Glomerular endothelial cell (primary cell): ENCODE measurements at places on chromosomes 7 and 10. TPM values are rescaled to one million over a fixed set of nuclear protein-coding genes. Genes with fewer than 3 reads are reported as not detected.

GRCh38 chr7:145737617-145738016, 379.0 kb upstream of the CNTNAP2 start:
- no peak for DNase-seq

DNA sequence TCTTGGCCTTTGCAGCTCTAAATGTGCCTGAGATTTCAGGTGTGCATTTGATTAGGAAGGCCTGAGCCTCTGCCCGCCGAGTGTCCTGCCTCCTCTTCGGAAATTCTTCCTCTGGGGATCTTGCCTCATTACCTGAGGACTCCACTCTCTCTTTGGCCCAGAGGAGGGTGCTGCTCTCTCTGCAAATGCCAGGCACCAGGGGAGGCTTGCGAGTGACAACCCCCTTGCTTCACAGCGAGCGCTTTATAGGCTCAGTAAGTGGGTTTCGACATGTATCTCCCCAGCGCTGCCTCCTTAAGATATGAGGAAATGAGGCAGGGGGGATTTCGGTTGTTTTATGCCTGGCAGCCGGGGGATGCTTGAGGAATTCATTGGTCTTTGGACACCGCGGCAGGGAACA, 423.9 kb downstream of the GLRX3 start:
- DNase-seq: no peak

DNA sequence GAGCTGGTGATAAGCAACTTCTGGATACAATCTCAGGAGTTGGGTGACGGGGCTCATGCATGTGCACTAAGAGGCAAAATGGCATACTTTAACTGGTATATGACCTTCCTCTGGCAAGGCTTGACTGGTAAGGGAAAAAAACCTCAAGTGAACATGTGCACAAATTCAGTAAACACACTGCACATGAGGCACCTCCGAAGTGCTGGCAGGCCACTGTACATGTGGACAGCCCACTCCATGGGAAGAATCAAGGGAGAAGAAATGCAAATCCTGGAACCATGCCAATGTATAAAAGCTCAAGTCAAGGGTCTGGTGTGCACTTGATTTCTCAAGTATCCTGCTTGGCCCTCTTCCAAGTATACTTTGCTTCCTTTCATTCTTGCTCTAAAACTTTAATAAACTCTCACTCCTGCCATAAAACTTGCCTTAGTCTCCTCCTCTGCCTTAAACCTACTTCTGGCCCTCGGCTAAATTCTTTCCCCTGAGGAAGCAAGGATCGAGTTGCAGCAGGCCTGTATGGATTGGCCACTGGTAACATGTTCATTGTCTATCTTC, 167.2 kb downstream of the RAMP3 start:
- no peak for DNase-seq

- no peak for DNase-seq
Observed at GRCh38 chr10:62626817-62627216, 177.7 kb upstream of the ADO start.

- no peak for DNase-seq
Observed at GRCh38 chr7:27172823-27173510, 1.2 kb downstream of the HOXA10 start.

- no peak for DNase-seq
Observed at GRCh38 chr7:121871188-121871587, 1.8 kb upstream of the PTPRZ1 start.

DNA sequence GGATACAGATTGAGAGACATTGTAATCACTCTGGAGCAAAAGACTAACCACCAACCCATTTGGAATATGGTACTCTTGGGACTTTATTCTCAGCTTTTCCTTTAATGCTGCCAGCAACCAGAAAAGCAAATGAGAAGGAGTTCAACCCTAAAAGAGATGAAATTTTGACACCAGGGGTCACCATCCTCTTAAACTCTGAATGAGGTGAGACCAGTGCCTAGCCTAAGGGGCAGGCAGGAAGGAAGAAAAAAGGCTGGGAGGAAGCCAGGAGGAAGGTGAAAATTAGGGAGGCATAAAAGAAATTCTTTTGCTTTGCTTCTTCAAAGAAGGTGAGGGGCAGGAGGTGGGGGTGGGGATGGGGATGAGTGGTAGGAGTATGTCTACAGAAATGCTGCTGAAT, 135.8 kb downstream of the JAZF1 start:
- no peak for DNase-seq

- no peak for DNase-seq
Observed at GRCh38 chr10:4271193-4271592, 486.2 kb upstream of the KLF6 start.

- peak; percentile 29 for DNase-seq
Observed at GRCh38 chr7:120402079-120402767, 129.2 kb downstream of the KCND2 start.

DNA sequence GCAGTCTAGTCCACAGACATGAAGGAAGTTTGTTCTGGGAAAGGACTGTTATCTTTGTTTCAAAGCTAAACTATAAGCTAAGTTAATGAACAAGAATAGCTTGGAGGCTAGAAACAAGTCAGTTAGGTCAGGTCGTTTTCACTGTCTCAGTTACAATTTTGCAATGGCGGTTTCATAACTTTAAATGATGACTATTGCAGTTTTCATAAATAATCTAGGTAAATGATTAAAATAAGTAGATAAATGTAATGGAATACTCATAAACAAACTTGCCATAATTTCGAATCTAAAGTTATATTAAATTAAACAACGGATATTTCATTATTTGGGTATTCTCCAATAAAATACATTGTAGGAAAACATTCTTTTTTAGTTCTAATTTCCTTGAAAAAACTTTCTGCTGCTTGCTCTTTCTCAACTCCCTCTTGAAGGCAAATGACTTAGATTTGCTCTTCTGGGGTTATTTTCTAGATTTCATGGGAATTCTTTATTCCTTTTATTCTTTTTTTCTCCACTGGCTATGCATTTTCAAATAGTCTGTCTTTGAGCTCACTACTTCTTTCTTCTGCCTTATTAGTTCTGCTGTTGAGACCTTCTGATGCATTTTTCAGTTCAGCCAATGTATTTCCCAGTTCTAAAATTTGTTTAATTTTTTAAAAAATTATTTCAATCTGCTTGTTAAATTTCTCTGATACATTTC, 103.8 kb upstream of the APBB1IP start:
- DNase-seq: no peak

DNA sequence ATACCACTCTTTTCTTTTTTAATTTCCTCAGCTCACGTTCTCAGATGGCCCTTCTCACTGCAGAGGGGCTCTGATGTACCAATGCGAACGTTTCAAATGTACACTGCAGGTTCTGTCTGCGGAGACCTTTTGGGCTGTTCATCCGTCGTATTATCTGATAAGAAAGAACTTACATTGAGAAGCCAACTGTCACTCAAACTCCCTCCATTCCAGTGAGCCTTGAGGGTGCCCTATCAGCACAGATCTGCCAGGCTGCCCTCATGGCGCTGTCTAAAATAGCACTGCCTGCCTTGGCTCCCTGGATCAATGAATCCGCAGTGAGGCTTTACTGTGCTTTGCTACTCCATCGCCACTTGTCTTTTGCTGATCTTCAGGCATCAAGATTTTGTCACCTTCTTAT, 61.8 kb downstream of the ARL5B start:
- no peak for DNase-seq

DNA sequence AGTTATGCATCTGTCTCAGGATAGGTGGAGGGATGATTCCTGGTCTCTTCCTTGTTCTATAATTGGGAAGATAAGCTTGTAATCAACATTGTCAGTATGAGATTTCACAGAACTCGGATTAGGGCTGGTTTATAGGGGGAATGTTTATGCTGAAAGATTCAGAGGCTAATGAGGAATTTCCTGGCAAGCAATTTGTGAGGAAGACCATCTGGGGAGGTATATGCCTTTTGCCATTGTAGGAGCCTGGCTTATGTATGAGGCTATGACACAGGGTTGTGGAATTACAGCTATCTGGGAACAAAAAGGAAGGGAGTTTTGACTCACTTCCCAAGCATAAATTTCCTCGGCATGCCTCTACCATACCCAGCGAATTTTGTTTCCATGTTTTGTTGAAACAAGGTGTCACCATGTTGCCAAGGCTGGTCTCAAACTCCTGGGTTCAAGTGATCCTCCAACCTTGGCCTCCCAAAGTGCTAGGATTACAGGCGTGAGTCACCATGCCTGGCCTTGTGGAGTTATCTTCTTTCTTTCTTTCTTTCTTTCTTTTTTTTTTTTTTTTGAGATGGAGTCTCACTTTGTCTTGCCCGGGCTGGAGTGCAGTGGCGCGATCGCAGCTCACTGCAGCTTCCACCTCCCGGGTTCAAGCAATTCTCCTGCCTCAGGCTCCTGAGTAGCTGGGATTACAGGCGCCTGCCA, 1.6 kb upstream of the COPS6 start:
- peak; percentile 99 for DNase-seq

DNA sequence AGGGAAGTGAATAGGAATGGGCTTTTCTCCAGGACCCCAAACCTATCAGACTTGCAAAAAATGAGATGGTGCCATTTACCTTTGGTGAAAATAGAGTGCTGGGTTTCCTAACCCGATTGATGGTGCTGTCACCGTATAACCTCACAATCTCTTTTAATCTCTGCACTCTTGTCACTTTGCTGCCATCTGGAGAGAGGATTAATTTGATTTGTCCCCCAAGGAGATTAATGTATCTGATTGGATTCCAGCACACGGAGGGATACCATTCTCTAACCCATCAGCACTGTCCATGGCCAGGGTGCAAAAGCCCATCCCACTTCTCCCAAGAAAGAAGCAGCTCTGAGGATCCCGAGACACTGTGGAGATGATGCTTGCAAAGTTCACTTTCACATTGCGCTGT, 86.3 kb upstream of the NFE2L3 start:
- DNase-seq: no peak

- no peak for DNase-seq
Observed at GRCh38 chr7:20558963-20559716, 56.3 kb upstream of the ABCB5 start.

GRCh38 chr10:61081301-61081700, 137.3 kb upstream of the RHOBTB1 start:
- DNase-seq: no peak

DNA sequence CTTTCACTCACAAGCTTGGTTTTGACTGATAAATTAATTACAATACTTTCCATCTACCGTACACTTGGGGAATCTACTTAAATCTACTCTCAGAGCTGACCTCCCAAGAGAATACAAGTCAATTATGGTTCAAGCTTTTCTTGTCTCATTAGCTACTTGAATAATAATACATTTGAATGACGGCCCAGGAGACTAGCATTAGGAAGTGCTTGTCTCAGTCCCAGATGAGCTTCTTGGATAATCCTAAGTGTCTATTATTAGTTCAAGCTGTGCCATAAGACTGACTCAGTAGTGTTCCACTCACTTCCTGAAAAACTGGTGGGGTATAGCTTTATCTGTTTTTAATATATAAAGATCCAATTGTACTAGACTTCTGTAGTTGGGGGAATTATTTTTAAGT, 100.2 kb downstream of the GNAT3 start:
- DNase-seq: no peak

DNA sequence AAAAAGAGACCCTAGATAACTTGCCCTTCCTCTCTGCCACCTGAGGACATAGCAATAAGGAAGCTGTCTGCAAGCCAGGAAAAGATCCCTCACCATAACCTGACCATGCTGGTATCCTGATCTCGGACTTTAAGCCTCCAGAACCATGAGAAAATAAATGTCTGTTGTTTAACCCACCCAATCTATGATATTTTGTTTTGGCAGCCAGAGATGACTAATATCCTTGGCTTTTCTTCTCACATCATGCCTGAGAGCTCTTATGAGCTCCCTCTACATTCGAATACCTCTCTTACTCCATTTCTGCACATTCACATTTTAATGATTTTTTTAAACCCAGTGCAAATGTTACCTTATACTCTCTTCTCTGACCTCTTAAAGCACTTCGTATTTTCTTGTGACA, 214.0 kb upstream of the CHRM2 start:
- DNase-seq: no peak

DNA sequence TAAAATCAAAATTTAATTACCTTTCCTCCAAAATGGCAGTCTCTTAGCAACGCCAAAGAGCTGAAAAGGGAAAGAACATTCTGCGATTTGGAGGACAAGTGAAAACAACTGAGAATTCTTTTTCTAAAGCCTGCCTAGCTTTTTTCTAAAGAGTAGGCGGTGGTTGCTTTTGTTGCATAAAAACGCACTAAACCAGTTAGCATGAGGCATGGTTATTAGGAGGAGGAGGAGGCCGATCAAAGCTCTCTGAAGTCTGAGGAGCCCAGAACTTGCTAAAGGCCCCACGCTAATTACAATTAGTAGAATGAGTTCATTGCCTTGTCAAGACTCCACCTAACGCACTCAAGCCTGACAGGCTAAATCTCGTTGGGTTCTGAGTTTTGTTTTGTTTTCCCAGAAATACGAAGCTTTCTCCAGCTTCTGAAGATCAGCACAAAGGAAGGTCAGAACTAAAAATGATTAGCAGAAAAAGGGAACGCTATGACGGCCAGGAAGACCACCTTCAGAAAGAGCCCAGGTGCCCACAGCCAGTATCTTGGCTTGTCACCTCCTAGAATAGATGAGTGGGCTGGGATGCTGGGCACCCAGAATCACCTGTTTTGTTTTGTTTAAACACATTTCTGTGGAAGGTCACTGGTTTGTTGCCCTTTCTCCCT, 72.0 kb downstream of the FGFR2 start:
- no peak for DNase-seq

GRCh38 chr7:40329601-40330153, 194.9 kb downstream of the SUGCT start:
- no peak for DNase-seq

DNA sequence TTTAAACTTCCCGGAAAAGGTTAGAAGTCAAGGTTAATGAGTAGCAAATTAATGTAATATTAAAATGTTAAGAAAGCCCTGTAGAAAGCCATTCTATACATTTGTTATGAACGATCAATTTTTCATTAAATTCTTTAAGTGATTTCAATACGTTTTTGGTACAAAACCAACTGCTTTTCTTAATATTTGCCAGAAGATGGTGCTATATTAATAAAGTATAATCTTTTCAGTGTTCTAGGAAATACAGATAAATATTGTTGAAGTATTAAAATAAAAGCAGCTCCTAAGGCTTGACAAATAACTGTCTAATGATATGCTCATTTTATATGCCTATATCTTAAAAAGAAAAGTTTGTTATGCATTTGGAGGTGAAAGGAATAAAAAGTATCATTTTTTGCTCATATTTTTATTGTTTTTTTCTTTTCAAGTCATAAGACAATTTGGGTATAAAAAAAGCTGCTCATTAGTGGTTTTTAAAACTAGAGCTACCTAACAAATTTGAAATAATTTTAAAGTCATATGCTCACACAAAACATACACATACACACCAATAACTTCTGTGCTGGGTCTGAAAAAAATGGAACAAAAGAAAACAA, 130.3 kb upstream of the POT1 start:
- DNase-seq: no peak

Gene HMX3
- not detected in 2 replicates for total RNA-seq

Gene SPDYE1
- total RNA-seq: not detected in 2 replicates

Gene HOXA7
- total RNA-seq: 12.5 and 17.7 TPM in 2 replicates

Gene NRCAM
- total RNA-seq: 14.8 and 20.1 TPM in 2 replicates

Gene GPR141
- total RNA-seq: not detected in 2 replicates

Gene PDZD7
- 0.82 and 1.2 TPM in 2 replicates for total RNA-seq

Gene RAB19
- total RNA-seq: not detected in 2 replicates

Gene TUBAL3
- 0.12 TPM in 1 of 2 replicates, not detected in the other for total RNA-seq

Gene XPNPEP1
- 96.7 and 115 TPM in 2 replicates for total RNA-seq
